ENCODE measurements at places on chromosomes 7 and 10.

DNA sequence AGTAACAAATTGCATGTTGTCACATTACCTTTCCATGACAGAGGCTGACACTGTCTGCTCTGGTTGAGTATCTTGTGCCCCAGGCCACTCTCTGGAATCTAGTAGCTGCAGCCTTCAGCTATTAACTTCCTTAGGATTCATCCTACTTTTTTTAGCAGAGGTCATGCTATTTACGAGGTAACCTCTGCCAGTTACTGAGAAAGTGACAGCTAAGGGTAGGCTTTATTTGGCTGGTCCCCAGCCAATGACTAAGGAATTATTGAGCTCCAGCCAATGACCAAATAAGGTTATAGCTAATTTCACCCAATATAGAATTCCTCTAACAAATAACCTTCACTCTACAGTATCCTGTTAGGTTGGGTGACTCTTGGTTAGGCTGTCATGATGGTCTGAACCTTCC is 1361.7 kb downstream of the XPNPEP1 start:
- no peak for DNase-seq

DNA sequence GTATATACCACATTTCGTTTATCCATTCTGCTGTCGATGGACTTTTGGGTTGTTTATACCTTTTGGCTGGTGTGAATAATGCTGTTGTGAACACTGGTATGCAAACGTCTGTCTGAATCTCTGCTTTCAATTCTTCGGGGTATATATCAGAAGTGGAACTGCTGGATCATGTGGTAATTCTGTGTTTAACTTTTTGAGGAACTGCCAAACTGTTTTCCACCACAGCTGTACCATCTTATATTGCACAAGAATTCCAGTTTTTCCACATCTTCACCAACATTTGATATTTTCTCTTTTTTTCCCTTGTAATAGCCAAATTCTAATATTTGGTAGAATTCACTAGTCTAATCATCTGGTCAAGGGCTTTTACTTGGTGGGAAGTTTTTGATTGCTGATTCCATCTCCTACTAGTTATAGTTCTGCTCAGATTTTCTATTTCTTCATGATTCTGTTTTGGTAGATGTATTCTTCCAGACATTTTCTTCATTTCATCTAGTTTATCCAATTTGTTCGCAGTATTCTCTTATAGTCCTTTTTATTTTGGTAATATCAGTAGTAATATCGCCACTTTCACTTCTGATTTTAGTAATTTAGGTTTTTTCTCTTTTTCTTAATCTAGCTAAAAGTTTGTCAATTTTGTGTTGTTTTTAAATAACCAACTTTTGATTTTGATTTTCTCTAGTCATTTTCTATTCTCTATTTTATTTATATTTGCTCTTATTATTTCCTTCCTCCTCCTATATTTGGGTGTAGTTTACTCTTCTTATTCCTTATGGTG is 271.2 kb downstream of the ZEB1 start:
- DNase-seq = no peak

GRCh38 chr10:117390420-117390819 is 15.2 kb upstream of the PDZD8 start:
- no peak for DNase-seq

- DNase-seq = no peak
Measured at GRCh38 chr7:121151774-121152221, 163.3 kb downstream of the CPED1 start.

All from stimulated activated CD4-positive, alpha-beta T cell treated with anti-CD3 and anti-CD28 coated beads, Interleukin-12 subunit alpha, Interleukin-12 subunit beta, amount 100 ng/mL, for 48 hours (primary cell).